ENCODE measurements at places on chromosomes 3 and 15. TPM values are rescaled to one million over a fixed set of nuclear protein-coding genes. Genes with fewer than 3 reads are reported as not detected.
A peak's percentile ranks its signal among the peaks of the same experiment; 100 is the strongest.

The CHDH gene
- total RNA-seq = 27.9 TPM

The IL16 gene
- 11.1 TPM for total RNA-seq

The CRTC3 gene
- 36.2 TPM for total RNA-seq

The CEMIP gene
- total RNA-seq = 0.66 TPM

The FSD2 gene
- total RNA-seq = not detected

The CPLX3 gene
- not detected for total RNA-seq

The GABRA5 gene
- total RNA-seq = not detected

DNA sequence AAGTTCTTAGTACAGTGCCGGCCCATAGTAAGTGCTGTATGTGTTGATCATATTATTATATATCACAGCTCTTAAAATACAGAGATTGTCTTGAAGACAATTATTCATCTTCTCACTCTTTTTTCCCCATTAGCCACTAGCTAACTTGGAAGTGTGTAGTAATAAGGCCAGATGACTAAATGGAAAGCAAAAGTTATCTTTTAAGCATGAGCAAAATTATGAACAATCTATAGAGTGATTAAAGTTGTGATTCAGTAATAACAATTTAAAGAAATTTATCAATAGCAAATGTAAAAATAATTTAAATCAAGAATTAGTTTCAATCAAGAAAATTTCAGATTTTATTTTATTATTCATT is 630.9 kb upstream of the TBL1XR1 start:
- no peak overlapping the region for H3K4me3 ChIP-seq
- no peaks in the 10 kb centered on the region for H3K27me3 ChIP-seq
- no peaks in the 10 kb centered on the region for H3K36me3 ChIP-seq
- DNase-seq = no peak
- H3K4me1 ChIP-seq = peaks cover 13% of the 10 kb centered on the region

DNA sequence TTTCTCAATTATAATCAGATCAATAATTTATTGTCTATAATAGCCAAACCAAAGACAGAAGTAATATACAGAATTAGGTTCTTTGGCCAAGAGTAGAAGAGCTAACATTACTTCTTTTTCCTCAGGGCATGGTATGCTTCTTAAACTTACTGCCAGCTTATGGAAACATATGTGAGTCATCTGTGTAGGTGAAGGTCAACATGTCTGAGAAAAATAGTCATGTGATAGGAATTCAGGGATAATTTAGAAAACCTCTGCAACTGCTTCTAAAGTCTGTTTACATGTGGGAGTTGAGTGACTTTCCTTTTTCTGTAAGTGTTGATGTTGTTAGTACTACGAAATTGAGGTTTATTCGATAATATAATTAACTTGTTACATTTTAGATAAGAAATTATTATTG is 19.2 kb upstream of the MAP6D1 start:
- peaks cover 5% of the 10 kb centered on the region for H3K4me1 ChIP-seq
- H3K27me3 ChIP-seq = no peaks in the 10 kb centered on the region
- DNase-seq = no peak
- H3K27ac ChIP-seq = peak overlapping the region; percentile 64
- H3K36me3 ChIP-seq = peaks cover 4% of the 10 kb centered on the region
- no peak overlapping the region for H3K4me3 ChIP-seq

DNA sequence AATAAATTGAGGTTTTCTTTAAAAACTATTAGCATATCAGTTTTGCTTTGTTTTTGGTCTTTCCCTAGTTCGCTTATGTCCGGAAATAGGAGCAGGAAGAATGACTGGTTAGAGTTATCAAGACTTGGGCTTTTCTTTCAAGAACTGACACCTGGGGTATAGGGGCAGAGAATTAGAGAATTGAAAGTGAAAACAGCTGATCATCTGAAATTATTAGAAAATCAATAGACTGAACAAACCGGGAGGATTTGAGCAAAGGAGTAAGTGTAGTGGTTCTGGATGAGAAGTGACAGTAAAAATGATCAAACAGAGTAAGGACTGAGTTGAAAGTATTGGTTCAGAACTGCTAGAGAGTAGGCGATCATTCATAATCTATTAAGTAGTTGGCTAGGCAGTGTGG is 6.0 kb downstream of the MINDY2 start:
- no peaks in the 10 kb centered on the region for H3K27me3 ChIP-seq
- no peaks in the 10 kb centered on the region for H3K36me3 ChIP-seq
- H3K4me3 ChIP-seq = no peak overlapping the region
- no peak overlapping the region for H3K27ac ChIP-seq
- DNase-seq = no peak

DNA sequence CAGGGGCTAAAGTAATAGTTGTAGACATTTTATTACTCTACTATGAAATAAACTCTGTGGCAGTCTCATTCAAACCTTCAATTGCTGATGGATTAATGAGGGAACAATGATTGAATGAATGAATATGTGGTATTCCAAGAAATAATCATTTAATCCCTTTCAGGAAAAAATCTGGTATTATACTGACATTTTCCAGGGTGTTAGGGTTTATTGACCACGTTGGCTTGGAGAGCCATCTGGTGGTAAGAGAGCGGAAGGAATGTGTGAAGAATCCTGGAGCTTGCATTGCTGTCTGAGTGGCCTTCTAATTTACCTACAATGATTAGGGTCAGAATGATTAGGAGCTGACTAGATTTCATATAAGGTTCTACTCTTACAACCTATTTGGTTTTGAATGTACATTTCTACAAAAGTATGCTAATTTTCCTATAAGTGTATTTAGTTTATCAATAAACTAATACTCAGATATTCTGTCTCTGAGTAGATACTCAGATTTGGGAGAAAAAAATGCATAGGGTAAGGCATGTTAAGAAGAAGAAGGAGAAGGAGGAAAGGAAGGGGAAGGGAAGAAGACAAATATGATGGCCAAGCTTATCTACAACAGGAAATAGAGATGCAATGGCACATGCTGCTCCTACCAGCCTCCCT is 249.9 kb downstream of the ROBO1 start:
- DNase-seq = no peak
- H3K4me3 ChIP-seq = no peak overlapping the region
- no peaks in the 10 kb centered on the region for H3K27me3 ChIP-seq
- H3K4me1 ChIP-seq = no peaks in the 10 kb centered on the region
- no peak overlapping the region for H3K27ac ChIP-seq

GRCh38 chr3:14991818-14992612 is 44.6 kb downstream of the NR2C2 start:
- DNase-seq = no peak
- H3K36me3 ChIP-seq = no peaks in the 10 kb centered on the region
- H3K27me3 ChIP-seq = no peaks in the 10 kb centered on the region

DNA sequence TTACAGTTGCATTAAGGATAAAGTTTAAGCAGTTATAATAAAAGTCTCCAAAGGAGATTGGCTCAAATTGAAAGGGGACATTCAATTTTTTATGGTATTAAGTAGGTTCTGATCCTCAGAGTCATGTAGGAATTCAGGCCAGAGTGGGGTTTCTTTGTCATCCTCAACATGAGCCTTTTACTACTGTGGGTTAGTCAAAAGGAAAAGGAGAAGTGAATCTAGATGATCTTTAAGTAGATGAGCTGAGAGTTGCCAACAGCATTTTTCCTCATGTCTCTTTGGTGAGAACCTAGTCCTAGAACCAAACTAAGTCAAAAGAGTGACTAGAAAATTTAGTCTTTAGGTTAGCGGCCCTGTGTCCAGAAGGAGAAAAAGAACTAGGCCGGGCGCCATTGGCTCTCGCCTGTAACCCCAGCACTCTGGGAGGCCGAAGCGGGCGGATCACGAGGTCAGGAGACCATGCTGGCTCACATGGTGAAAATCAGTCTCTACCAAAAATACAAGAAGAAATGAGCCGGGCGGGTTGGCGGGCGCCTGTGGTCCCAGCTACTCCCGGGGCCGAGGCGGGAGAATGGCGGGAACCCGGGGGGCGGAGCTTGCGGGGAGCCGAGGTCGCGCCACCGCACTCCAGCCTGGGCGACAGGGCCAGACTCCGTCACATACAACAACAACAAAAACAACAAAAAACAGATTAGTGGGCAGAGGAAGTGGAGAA is 4.2 kb upstream of the CHL1 start:
- H3K4me1 ChIP-seq = no peaks in the 10 kb centered on the region
- DNase-seq = no peak
- no peaks in the 10 kb centered on the region for H3K36me3 ChIP-seq
- H3K27ac ChIP-seq = no peak overlapping the region
- no peaks in the 10 kb centered on the region for H3K27me3 ChIP-seq

- H3K4me3 ChIP-seq = no peak overlapping the region
- no peaks in the 10 kb centered on the region for H3K27me3 ChIP-seq
- H3K27ac ChIP-seq = no peak overlapping the region
- no peak for DNase-seq
- no peaks in the 10 kb centered on the region for H3K36me3 ChIP-seq
Measured at GRCh38 chr3:160951642-160952487, 153.3 kb downstream of the B3GALNT1 start.

DNA sequence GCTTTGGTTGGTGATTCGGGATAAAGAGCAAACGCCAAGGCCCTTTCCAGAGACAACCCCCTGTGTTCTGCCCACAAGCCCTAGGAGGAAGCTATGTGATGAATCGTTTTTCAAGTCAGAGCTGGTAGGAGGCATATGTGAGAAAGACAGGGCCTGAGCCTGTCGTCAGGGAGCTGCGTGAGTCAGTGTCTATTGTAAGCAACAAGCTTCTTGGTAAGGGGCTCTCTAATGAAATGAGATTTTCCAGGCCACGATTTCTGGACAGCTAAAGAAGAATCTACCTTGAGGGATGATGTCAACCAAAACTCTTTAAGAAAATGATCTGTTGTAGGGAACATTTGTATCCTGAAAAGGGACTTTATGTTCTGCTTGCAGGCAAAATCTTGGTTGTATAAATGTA is 318.9 kb upstream of the IL12A start:
- no peaks in the 10 kb centered on the region for H3K27me3 ChIP-seq
- no peak for DNase-seq
- no peaks in the 10 kb centered on the region for H3K4me1 ChIP-seq
- H3K4me3 ChIP-seq = no peak overlapping the region
- H3K27ac ChIP-seq = no peak overlapping the region

GRCh38 chr3:172030181-172030580 is 9.2 kb upstream of the FNDC3B start:
- no peak overlapping the region for H3K27ac ChIP-seq
- no peak overlapping the region for H3K4me3 ChIP-seq
- H3K27me3 ChIP-seq = no peaks in the 10 kb centered on the region
- DNase-seq = no peak
- no peaks in the 10 kb centered on the region for H3K4me1 ChIP-seq

- no peak for DNase-seq
- no peak overlapping the region for H3K4me3 ChIP-seq
- no peaks in the 10 kb centered on the region for H3K4me1 ChIP-seq
- no peaks in the 10 kb centered on the region for H3K27me3 ChIP-seq
- no peak overlapping the region for H3K27ac ChIP-seq
Measured at GRCh38 chr3:148510561-148510960, 187.1 kb upstream of the AGTR1 start.
